ENCODE measurements at places on chromosomes 1 and 21.

GRCh38 chr1:69657971-69658370 lies 90.2 kb downstream of the LRRC7 start:
- no peak for DNase-seq

GRCh38 chr1:35461966-35462651 lies 95.1 kb downstream of the KIAA0319L start:
- DNase-seq = no peak

GRCh38 chr1:119225831-119226230 lies 85.4 kb upstream of the WARS2 start:
- DNase-seq = no peak

DNA sequence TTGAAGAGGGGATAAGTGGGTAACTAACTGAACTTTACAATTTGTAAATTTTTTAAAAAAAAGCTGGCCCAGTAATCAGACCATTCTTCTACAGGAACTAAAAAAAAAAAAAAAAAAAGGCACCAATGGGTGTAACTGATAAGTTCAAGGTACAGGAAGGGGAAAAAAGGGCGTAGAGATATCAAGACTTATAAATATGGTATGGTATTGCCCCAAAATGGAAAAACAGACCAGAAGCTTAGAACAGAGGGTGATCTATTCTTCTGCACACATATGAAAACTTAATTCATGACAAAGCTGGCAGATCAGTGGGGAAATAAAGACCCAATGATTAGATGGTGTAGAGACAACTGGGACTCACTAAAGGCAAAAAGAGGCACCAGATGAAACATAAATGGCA lies 58.9 kb downstream of the LHX4 start:
- DNase-seq = no peak

DNA sequence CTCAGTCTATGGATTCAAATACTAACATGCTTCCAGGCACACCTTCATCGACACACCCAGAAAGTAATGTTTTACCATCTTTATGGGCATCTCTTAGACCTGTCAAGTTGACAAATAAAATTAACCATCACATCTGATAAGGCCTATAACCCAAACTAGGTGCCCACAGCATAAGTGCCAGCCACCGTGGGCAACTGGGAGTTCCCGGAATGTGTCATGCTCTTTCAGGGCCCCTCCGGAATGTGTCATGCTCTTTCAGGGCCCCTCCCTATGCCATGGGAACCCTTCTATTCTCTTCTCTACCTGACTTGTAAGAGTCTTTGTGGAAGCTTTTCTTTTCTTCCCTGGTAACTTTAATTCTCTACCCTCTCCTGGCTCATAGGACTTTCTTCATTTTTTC lies 26.6 kb downstream of the KRTAP24-1 start:
- DNase-seq = no peak
